Placental epithelial cell (primary cell): ENCODE measurements at places on chromosomes 4 and X. TPM values are rescaled to one million over a fixed set of nuclear protein-coding genes. Genes with fewer than 3 reads are reported as not detected.

ETDA gene
- total RNA-seq, result not detected in 2 replicates

AR gene
- under 0.01 TPM in 1 of 2 replicates, not detected in the other for total RNA-seq

SPATA4 gene
- total RNA-seq, result not detected in 2 replicates

SORBS2 gene
- 0.79 and 1.8 TPM in 2 replicates for total RNA-seq

DCAF4L1 gene
- 0.11 TPM in 1 of 2 replicates, not detected in the other for total RNA-seq

PCDH7 gene
- total RNA-seq, result 111 and 221 TPM in 2 replicates

FGG gene
- total RNA-seq, result not detected in 2 replicates

NLRP2B gene
- not detected in 2 replicates for total RNA-seq

JAKMIP1 gene
- not detected in 2 replicates for total RNA-seq

IL15 gene
- total RNA-seq, result not detected in 2 replicates

FGF5 gene
- under 0.01 TPM in 1 of 2 replicates, not detected in the other for total RNA-seq

GPRASP1 gene
- total RNA-seq, result 1.3 and 3.9 TPM in 2 replicates

MFAP3L gene
- total RNA-seq, result 13.7 and 159 TPM in 2 replicates

SPARCL1 gene
- not detected in 2 replicates for total RNA-seq

RBM41 gene
- 14.5 and 16.3 TPM in 2 replicates for total RNA-seq

ADRA2C gene
- 0.22 and 0.39 TPM in 2 replicates for total RNA-seq
